Stimulated activated naive B cell treated with anti-CD40 and anti-IgM and Interleukin-4, amounts not matched to agents 10 μg/mL and 1 μg/mL and 100 μg/mL, for 72 hours (primary cell): ENCODE measurements at places on chromosomes 1 and 21.

DNA sequence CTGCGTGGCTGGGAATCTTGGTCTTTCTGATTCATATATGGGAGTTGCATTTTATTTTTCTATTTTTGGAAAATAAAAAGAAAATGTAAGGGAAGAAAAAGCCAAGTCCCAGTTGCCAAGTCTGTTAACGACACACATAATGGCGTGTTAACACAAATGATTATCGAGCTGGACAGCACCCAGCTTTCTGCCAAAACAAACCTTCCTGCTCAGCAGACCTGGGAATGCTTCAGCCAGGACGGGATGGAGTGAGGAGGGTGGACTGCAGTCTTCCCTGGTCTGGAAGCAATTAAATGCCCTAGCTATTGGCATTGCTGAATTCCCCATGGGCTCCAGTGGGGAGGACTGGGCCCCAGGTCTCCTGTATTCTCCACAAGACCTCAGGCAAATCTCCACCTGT is 184.2 kb upstream of the USP24 start:
- no peak overlapping the region for H3K27ac ChIP-seq
- no peaks in the 10 kb centered on the region for H3K36me3 ChIP-seq
- H3K27me3 ChIP-seq = peaks cover 35% of the 10 kb centered on the region
- no peaks in the 10 kb centered on the region for H3K4me1 ChIP-seq
- DNase-seq = no peak
- H3K4me3 ChIP-seq = no peak overlapping the region

- H3K4me1 ChIP-seq = no peaks in the 10 kb centered on the region
- no peaks in the 10 kb centered on the region for H3K27me3 ChIP-seq
- H3K36me3 ChIP-seq = peaks cover 14% of the 10 kb centered on the region
- no peak overlapping the region for H3K27ac ChIP-seq
- no peak overlapping the region for H3K4me3 ChIP-seq
These were observed 29.1 kb upstream of the GFI1 start for GRCh38 chr1:92515796-92516201.

DNA sequence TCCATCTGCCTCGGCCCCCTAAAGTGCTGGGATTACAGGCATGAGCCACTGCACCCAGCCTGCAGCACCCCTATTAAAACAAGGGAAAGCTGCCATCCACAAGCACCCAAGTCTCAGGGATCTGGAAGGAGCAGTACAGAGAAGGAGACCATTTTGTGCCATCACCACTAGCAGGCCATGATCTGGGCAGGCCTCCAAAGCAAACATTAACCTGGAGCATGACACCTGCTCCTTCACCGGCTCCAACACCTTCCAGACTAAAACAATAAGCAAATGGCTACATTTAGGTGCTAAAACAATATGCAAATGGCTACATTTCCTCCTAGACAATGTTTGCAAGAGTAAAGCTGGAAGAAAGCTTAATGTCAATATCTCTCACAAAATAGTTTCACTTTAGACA is 16.7 kb downstream of the MEAF6 start:
- H3K27me3 ChIP-seq = no peaks in the 10 kb centered on the region
- H3K36me3 ChIP-seq = peaks cover 41% of the 10 kb centered on the region
- no peak overlapping the region for H3K4me3 ChIP-seq
- no peak overlapping the region for H3K27ac ChIP-seq
- peaks cover 2% of the 10 kb centered on the region for H3K4me1 ChIP-seq
- no peak for DNase-seq

DNA sequence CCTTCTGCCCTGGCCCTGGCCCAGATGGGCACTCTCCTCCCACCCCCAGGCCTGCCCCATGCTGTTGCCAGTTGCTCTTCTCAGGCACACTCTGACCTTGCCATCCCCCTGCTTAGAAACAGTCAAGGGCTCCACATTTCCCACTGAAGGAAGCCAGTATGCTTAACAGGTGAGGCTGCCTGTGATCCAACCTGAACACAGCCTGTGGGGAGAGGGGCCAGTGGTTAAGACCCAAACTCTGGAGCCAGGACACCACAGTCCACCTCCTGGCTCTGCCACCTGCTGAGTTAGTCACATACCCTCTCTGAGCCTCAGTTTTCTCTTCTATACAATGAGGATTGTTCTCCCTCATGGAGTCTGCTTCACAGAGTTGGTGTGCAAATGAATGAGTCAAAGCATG is 526.9 kb downstream of the MATN1 start:
- H3K4me3 ChIP-seq = no peak overlapping the region
- H3K4me1 ChIP-seq = no peaks in the 10 kb centered on the region
- H3K36me3 ChIP-seq = no peaks in the 10 kb centered on the region
- peaks cover 23% of the 10 kb centered on the region for H3K27me3 ChIP-seq
- DNase-seq = no peak
- H3K27ac ChIP-seq = no peak overlapping the region

DNA sequence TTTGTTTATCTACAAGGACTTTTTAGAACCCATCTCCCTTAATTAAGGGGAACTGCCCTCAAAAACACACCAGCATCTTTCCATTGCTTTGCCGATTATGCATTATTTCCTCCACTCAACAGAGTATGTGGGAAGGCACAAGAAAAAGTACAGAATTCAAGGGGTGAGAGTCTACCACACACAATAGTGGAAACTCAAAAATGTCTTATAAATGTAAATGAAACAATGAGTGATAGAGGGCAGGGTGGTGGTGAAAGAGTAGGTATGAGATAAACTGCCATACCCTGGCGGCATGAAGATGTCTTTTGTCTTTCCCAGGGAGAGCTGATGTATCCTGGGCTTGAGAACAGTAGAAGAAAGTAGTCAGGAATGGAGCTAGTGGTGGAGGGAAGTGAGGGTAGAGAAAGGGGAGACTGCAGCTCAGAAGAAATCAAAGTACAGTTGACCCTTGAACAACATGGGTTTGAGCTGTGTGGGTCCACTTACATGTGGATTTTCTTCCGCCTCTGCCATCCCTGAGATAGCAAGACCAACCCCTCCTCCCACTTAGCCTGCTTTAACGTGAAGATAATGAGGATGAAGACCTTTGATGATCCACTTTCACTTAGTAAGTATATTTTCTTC is 24.4 kb downstream of the CD58 start:
- H3K36me3 ChIP-seq = peaks cover 73% of the 10 kb centered on the region
- peak overlapping the region; percentile 99 for H3K27ac ChIP-seq
- peaks cover 87% of the 10 kb centered on the region for H3K4me1 ChIP-seq
- DNase-seq = no peak

DNA sequence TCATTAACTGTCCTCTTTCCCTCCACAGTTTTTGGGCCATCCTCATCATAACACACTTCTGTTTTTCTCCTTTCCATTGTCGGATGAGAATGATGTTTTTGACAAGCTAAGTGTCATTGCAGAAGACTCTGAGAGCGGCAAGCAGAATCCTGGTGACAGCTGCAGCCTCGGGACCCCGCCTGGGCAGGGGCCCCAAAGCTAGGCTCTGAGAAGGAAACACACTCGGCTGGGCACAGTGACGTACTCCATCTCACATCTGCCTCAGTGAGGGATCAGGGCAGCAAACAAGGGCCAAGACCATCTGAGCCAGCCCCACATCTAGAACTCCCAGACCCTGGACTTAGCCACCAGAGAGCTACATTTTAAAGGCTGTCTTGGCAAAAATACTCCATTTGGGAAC is 28.6 kb upstream of the IFNAR1 start:
- H3K27me3 ChIP-seq = no peaks in the 10 kb centered on the region
- peak; percentile 31 for DNase-seq
- H3K27ac ChIP-seq = peak overlapping the region; percentile 91
- peaks cover 60% of the 10 kb centered on the region for H3K4me1 ChIP-seq

DNA sequence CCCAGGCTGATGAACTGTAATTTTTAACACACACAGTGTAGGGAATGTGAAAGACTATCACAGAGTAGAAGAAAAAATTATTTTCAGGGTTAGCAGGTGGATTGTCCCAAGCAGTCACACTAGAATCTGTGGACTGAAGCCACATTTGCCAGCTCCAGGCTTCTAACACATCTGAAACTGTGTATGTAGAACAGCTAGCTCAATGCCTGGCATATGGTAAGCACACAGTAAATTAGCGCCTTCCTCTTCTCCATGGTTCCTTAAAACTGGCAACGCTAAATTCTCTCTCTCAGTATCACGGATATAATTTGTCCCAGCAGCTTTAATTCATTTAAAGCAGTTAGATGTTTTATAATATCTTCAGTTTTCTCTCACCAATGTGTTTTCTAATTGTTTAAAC is 2.4 kb upstream of the NUDT17 start:
- no peaks in the 10 kb centered on the region for H3K27me3 ChIP-seq
- H3K27ac ChIP-seq = no peak overlapping the region
- H3K36me3 ChIP-seq = peaks cover 38% of the 10 kb centered on the region
- no peak overlapping the region for H3K4me3 ChIP-seq
- H3K4me1 ChIP-seq = no peaks in the 10 kb centered on the region

GRCh38 chr1:219099307-219099706 is 74.4 kb upstream of the LYPLAL1 start:
- no peak overlapping the region for H3K4me3 ChIP-seq
- no peak overlapping the region for H3K27ac ChIP-seq
- H3K27me3 ChIP-seq = no peaks in the 10 kb centered on the region
- DNase-seq = no peak
